ENCODE measurements at places on chromosomes 4 and X. TPM values are rescaled to one million over a fixed set of nuclear protein-coding genes. Genes with fewer than 3 reads are reported as not detected.

NOX1 gene
- not detected for total RNA-seq

HTN3 gene
- not detected for total RNA-seq

GAGE1 gene
- total RNA-seq = not detected

- DNase-seq = no peak
These were observed 32.7 kb downstream of the ACSL1 start for GRCh38 chr4:184792950-184793555.

- no peak for DNase-seq
These were observed 23.6 kb upstream of the GC start for GRCh38 chr4:71807469-71807868.
